ENCODE measurements at places on chromosomes 5 and 9.

DNA sequence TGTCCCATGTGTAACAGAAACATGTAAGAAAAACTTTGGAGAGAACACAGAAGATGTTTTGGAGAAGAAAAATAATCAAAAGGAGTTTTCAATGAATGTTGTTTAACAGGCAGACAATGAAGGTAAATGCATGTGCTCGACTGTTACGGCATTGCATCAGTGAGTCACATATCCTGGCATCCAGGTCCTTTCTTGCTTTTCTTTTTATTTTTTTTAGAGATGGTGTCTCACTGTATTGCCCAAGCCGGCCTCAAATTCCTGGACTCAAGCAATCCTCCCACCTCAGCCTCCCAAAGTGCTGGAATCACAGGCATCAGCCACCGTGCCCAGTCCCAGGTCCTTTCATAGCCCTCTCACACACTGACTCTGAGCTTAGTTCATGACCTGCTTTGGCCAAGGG lies 181.8 kb downstream of the DTWD2 start:
- H3K36me3 ChIP-seq, result no peaks in the 10 kb centered on the region
- H3K4me3 ChIP-seq, result no peak overlapping the region
- H3K27ac ChIP-seq, result no peak overlapping the region
- H3K27me3 ChIP-seq, result no peaks in the 10 kb centered on the region

- H3K36me3 ChIP-seq, result no peaks in the 10 kb centered on the region
- H3K4me3 ChIP-seq, result no peak overlapping the region
- peaks cover 84% of the 10 kb centered on the region for H3K27me3 ChIP-seq
- no peak for DNase-seq
Measured at GRCh38 chr5:171312129-171312974, 3.3 kb downstream of the TLX3 start.

DNA sequence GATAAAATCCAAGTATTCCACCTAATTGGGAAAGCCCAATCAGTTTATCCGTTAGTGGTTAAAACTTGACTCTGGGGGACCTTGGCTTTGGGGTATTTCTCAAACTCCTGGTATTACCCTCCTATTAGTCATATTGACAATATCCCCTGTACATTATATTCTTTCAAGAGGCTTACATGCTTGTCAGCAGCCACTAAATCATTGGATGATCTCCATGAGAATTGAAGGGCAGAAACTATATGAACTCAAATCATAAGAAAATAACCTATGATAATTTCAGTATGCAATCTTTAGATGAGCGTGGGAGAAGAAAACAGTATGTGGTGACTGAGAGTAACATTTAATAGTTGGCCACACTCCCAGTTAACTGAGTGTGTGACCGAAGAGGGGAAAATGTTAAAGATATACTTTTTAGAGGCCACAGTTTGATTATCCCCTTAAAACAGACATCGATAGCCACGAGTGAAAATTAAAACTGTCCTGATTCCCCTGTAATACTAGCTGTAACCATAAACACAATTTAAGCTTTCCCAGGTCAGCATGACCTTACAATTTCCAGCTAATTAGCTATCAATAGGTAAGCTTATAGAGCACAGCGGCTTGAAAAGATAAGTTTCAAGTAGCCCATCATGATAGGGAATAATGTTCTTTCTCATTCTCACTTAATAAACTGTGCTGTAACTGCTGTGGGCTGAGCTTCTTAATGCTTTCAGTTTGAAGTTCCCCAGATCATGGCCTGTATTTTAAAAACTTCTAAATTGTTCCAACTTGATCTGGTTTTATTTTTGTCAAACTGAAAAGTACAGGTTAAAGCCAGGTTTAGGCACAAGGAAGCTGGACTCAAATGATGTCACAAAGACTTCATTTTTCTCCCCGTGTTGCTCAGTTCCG lies 58.6 kb downstream of the PUM3 start:
- H3K4me3 ChIP-seq, result no peak overlapping the region
- H3K27me3 ChIP-seq, result no peaks in the 10 kb centered on the region
- no peaks in the 10 kb centered on the region for H3K36me3 ChIP-seq

- no peaks in the 10 kb centered on the region for H3K27me3 ChIP-seq
- H3K36me3 ChIP-seq, result no peaks in the 10 kb centered on the region
- no peak overlapping the region for H3K4me3 ChIP-seq
- H3K4me1 ChIP-seq, result no peaks in the 10 kb centered on the region
- H3K27ac ChIP-seq, result no peak overlapping the region
- no peak for DNase-seq
Measured at GRCh38 chr5:167440846-167441245, 850.6 kb upstream of the WWC1 start.

- no peak for DNase-seq
- no peaks in the 10 kb centered on the region for H3K36me3 ChIP-seq
- no peak overlapping the region for H3K27ac ChIP-seq
- no peaks in the 10 kb centered on the region for H3K4me1 ChIP-seq
- no peaks in the 10 kb centered on the region for H3K27me3 ChIP-seq
Measured at GRCh38 chr5:130652176-130652575, 512.9 kb downstream of the HINT1 start.

GRCh38 chr9:96499257-96499656 lies 49.3 kb downstream of the HABP4 start:
- H3K4me3 ChIP-seq, result no peak overlapping the region
- no peaks in the 10 kb centered on the region for H3K4me1 ChIP-seq
- H3K27me3 ChIP-seq, result no peaks in the 10 kb centered on the region
- no peak for DNase-seq
- no peak overlapping the region for H3K27ac ChIP-seq

GRCh38 chr9:32877639-32878217 lies 94.4 kb downstream of the TMEM215 start:
- no peaks in the 10 kb centered on the region for H3K36me3 ChIP-seq
- no peak overlapping the region for H3K4me3 ChIP-seq
- DNase-seq, result no peak
- no peaks in the 10 kb centered on the region for H3K27me3 ChIP-seq

DNA sequence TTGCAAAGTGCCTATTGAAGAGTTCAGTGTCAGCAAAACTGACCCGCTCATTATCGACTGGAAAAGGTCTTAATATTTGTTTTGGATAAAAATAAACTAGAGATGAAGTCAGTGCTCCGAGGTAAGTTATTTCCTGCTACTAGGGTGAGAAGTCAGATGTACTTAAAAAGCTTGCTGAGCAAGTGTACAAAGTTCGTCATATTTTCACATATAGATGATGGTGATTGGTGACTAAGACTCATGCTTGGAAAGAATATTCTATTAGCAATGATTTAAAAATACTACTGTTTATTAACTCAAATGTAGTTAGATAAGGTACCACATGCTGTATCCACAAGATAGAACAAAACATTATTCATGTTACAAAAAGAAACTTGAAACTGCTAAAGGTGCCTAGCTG lies 643.7 kb downstream of the GABRG2 start:
- DNase-seq, result no peak
- no peak overlapping the region for H3K4me3 ChIP-seq
- no peaks in the 10 kb centered on the region for H3K4me1 ChIP-seq
- no peaks in the 10 kb centered on the region for H3K36me3 ChIP-seq
- no peaks in the 10 kb centered on the region for H3K27me3 ChIP-seq

GRCh38 chr9:134045841-134046544 lies 20.7 kb downstream of the BRD3OS start:
- no peaks in the 10 kb centered on the region for H3K27me3 ChIP-seq
- DNase-seq, result no peak
- H3K4me1 ChIP-seq, result peaks cover 26% of the 10 kb centered on the region
- peaks cover 40% of the 10 kb centered on the region for H3K36me3 ChIP-seq
- no peak overlapping the region for H3K4me3 ChIP-seq
- H3K27ac ChIP-seq, result no peak overlapping the region

Data from esophagus squamous epithelium (tissue), 5 donors.